Esophagus squamous epithelium (tissue), 5 donors: ENCODE measurements at places on chromosomes 2 and 18.

- no peak for DNase-seq
These were observed 332.1 kb upstream of the CDH20 start for GRCh38 chr18:61001138-61001537.

DNA sequence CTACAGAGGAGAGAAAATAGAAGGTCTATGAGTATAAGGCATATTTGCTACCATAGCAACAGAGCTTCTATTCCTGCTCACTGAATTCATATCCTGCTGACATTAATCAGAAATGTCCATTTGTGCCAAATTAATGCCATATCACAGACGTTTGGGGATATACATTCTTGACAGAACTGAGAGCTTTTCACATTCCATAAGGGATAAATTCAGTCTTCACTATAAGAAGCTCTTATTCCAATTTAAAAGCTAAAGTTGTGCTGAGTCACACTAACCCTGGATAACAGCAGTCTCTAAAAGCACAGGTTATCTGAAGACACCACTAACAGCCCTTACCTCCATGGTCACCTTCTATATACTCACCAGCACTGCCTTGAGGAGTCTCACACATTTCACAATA is 178.1 kb downstream of the RAB3GAP1 start:
- DNase-seq, result no peak

GRCh38 chr2:127735044-127735443 is 33.7 kb downstream of the SFT2D3 start:
- no peak for DNase-seq

DNA sequence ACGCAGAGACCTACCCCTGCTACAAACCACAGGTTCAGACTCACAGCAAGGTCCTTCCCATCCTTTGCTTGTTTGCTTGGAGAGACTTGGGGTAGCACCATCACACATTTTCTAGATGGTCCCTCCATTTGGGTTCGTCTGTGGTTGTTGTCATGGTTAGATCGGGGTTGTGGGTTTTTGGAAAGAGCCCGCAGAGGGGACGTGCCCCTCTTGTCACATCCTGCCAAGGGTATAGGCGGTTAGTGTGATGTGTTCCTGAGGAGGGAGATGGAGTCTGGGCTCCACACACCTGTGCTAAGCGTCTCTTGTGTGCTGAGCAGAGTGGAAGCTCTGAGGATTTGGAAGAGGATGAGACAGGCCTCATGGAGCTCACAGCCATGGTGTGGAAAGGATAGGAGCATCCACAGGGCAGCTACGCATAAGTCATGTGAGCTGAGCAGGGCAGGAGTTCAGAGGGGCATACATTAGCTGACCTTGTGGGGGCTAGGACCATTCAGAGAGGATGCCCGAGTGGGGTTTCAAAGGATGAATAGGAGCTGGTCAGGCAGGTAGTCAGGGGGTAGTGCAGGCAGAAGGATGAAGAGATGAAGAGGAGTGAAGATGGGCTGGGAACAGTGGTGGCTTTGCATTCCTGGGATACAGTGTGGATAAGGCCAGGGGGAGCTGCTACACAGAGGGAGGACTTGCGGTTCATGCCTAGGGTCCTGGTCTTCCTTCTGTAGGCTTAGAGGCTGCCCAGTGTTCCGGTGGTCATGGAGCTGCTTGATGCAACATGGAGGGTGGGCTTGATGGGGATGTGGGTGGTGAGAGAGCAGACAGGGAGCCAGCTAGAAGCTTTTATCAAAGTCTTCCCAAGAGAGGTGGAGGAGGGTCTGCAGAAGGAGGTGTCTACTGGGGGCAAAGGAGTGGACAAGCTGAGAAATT is 62.9 kb downstream of the ACKR3 start:
- DNase-seq, result no peak

DNA sequence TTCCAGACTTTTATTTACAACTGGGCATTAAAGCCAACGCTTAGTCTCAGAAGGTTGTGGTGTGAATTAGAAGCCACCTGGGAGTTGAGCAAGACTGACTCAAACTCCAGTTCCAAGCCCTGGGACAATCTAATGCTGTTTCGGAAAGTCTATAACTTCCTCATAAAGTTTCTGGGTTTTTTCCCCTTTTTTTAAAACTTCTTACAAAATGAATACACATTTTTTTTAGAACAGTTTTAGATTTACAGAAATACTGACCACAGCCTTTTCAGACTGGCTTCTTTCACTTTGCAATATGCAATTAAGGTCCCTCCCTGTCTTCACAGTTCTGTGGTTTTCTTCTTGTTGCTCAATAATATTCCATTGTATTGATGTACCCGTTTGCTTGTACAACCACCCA is 115.9 kb upstream of the TWIST2 start:
- no peak for DNase-seq

DNA sequence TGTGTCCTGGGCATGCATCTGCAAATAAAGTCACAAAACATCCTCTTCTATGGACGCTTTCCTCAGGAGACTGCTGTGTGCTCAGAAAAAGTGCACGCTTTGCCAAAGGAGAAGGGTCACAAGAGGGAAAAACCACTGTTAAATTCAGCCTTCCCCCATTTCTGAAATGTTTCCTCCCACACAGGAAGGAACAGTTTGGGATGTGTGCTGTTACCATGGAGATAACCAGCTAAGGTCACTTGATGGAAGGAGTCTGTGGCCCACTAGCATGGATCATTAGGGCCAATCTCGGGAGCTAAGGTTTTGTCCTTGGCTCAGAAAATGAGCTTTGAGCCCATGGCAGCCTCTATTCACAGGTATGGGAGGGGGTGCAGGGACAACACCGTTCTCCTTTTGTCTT is 5.6 kb downstream of the KCNE4 start:
- no peak for DNase-seq

- DNase-seq, result no peak
These were observed 1517.5 kb upstream of the PIK3C3 start for GRCh38 chr18:40437517-40437916.

DNA sequence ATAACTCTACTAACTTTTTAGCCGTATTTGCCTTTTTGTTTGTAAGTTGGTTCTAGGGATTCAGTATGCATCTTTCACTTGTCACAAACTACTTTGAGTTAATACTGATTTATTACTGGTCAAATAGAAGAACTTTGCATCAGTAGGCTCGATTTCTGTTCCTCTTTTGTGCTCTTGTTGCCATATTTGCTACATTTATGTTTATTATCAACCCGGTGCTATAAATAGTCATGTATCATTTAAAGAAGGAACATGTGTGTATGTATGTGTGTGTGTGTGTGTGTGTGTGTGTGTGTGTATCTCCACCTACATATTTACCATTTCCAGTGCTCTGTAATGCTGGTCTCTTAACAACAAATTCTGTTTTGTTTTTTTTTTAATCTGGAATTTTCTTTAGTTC is 79.6 kb upstream of the B3GNT7 start:
- DNase-seq, result no peak

GRCh38 chr2:176561706-176562105 is 292.5 kb downstream of the MTX2 start:
- no peak for DNase-seq

GRCh38 chr2:207243601-207244000 is 77.9 kb upstream of the KLF7 start:
- DNase-seq, result no peak

- no peak for DNase-seq
These were observed 47.6 kb downstream of the ALPK2 start for GRCh38 chr18:58581265-58581664.

DNA sequence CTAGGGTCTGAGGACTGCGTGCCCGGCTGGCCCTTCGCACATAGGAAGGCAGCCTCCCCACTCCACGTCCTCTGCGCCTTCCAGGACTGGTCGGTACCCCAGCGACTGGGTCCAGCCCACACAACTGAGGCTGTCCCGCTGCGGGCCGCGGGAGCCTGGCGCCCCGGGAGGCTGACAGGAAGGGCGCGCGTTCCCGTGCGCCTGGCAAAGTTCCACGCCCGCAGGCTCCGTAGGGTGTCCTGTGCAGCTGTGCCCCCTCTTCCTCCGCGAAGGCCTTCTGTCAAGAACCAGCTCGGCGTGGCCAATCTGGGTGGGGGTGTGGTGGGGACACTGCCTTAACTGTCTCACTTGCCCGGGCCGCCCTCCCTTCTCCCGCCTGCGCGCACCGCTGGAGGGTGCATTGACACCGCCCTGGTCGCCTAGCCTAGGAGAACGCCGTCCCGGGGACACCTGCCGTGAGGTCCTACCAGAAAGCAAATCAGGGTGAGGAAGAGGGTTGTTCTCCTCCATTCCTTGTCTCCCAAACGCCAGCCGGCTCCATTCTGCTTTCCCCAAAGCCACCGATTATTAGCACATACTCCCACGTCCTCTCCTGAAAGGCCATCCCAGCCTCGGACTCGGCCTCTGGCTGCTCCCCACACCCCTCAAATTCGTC is 618 bp upstream of the LYPD1 start:
- DNase-seq, result no peak

DNA sequence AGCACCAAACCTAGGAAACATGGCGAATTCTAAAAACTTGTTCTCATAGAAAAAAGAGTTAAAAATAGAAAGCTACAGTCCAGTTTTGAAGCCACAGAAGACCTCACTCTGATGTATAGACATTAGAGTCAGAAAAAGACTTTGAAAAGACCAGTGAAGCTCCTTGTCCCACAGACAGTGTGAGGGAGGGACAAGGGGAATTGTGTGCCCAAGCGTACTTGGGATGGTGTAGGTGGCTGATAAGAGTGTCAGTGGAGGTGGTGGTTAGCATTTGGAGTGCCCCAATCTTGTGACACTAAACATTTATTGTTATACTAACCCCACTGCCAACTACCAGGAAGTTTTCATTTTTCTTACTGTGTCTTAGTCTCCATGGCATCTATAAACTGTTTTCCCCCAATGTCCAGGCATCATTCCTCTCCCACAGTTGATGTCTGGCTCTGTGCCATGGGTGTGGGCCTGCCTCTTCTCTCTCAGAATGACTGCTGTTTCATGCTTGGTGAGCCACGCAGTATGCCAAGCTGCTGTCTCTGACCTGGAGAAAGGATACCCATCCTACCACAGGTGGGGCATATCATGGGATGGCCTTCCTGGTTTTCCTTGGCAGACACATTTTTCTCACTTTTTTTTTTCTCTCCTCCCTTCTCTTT is 161.4 kb downstream of the RPIA start:
- DNase-seq, result no peak

GRCh38 chr2:8285081-8285480 is 396.8 kb upstream of the ID2 start:
- no peak for DNase-seq

GRCh38 chr2:181778621-181779201 is 98.4 kb upstream of the NEUROD1 start:
- no peak for DNase-seq
